Activated CD4-positive, alpha-beta T cell treated with anti-CD3 and anti-CD28 coated beads, Interleukin-10, Interleukin-2, amounts not matched to agents 100 ng/mL and 50 ng/mL, durations not matched to agents 16 hours and 8 hours (primary cell): ENCODE measurements at places on chromosomes 5 and 9.

DNA sequence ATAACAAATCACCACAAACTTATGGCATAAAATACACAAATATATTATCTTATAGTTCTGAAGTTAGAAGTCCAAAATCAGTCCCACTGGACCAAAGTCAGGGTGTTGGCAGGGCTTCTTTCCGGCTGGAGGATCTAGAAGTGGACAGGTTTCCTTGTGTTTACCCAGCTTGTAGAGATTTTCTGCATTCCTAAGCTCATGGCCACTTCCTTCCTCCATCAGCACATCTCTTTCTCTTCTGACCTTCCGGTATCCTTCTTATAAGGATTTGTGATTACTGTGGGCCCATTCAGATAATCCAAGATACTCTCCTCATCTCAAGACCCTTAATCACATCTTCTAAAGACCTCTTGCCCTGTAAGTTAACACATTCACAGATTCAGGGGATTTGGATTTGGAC lies 97.6 kb downstream of the RAB3C start:
- DNase-seq = no peak

DNA sequence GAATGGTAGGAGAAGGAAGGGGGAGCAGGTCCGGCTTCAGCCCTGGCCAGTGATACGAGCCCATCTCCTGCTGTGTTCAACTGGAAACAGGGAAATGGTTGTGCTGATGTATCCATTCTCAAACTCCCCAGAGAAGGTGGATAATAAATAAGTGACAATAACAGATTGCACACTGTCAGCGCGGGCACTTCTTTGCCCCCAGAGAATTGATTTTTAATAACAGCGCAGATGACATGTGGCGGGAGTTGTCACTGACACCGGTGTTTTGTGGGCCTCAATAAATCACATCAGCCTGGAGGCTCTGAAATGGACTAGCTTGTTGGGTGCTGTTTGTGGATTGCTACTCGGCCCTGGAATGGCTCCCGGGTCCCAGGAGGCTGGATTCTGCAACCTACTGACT lies 141.4 kb upstream of the PANK3 start:
- no peak for DNase-seq

DNA sequence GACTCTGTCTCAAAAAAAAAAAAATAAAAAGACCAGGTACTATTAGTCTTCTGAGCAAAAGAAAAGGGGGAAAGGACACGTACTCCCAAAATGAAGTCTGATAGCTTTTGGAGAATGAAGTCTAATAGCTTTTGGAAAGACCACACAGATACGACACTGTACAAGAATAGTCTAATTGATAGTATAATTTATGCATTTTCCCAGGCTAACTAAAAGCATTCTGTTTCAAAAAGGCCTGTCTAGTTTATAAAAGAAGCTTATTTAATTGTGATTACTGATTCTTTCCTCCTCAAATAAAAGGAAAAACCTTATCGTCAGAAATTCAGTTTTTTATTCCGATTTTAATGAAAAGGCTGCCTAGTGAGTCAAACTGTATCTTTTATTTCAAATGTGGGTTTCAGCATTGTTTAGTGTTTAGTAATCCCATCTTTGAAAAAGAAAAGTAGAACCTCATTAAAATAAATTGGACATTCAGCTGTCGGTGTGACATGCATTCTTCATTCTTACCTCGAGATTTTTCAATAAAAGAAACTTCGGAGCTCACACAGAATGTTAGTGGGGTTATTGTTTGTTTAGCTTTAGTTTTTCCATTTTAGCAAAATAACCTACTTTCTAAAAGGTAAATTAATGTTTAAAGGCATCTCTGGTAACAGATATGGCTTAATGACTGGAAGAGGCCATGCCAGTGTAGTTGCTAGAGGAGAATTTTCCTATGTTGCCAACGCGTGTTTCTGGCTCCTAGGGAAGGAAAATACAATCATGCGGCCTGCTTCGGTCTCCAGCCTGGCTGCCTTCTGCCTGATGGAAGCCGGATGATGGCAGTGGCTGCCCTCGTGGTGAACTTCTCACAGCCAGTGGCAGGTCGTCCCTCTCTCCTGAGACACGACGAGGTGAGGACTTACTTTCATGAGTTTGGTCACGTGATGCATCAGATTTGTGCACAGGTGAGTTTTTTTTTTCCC lies 70.0 kb downstream of the NLN start:
- no peak for DNase-seq

- no peak for DNase-seq
These were observed 140.1 kb upstream of the MOCS2 start for GRCh38 chr5:53249529-53250200.

DNA sequence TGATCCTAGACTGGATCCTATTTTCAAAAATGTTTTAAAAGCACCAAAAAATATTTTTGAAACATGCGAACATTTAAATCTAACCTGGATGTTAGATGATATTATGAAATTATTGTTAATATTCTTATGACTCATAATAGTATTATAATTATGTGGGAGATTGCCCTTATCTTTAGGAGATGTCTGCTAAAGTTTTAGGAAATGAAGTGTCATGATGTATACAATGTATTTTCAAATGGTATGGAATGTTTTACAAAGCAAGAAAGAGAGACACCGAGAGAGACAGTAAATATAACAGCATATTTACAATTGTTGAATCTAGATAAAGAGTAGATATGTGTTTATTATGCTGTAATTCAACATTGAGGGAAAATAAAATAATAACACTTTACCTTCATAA lies 455.9 kb downstream of the ACTL7B start:
- DNase-seq = no peak

DNA sequence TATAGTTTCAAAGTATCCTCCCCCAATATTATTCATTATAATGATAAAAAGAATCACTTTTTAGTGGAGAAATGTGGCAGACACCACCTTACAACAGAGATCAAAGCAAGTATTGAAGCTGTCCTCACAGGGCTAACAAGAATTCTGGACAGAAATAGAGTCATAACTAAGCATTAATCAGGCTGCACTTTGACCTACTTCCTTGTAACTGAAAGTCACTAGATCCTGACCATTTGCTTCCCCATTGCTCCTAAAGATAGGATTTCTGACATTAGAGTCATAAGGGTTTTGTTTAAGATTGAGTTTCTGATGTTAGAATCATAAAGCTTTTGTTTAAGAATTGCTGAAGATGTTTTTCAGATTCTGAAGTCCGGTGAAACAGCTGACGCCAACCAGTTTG lies 159.7 kb downstream of the ATP10B start:
- DNase-seq = no peak

GRCh38 chr5:74030821-74031220 lies 404.8 kb downstream of the ARHGEF28 start:
- DNase-seq = no peak

GRCh38 chr5:79886925-79887655 lies 104.0 kb downstream of the MTX3 start:
- DNase-seq = no peak

DNA sequence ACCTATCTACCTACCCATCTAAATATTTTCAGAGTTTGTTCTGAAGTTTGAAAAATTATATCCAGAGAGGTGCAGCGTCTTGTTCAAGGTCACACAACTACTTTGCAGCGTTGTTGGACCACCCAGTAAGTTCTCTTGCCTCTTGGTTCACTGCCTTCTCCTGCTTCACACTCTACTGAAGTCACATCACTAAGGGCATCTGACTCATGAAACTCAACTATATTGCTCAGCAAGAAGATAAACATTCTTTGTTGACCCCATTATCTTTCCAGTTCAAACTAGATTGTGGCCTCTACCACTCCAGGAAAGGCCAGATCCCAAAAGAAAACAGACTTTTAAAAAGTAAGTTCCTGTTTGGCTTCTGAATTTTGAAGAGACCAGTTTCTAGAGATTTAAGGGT lies 326.9 kb downstream of the SLIT3 start:
- DNase-seq = no peak

- peak; percentile 46 for DNase-seq
These were observed 88.9 kb downstream of the CDK5RAP2 start for GRCh38 chr9:120490888-120491595.

- no peak for DNase-seq
These were observed 2068.7 kb downstream of the MAT2B start for GRCh38 chr5:165574100-165574499.

GRCh38 chr5:1666812-1667588 lies 132.6 kb downstream of the MRPL36 start:
- DNase-seq = peak; percentile 56

DNA sequence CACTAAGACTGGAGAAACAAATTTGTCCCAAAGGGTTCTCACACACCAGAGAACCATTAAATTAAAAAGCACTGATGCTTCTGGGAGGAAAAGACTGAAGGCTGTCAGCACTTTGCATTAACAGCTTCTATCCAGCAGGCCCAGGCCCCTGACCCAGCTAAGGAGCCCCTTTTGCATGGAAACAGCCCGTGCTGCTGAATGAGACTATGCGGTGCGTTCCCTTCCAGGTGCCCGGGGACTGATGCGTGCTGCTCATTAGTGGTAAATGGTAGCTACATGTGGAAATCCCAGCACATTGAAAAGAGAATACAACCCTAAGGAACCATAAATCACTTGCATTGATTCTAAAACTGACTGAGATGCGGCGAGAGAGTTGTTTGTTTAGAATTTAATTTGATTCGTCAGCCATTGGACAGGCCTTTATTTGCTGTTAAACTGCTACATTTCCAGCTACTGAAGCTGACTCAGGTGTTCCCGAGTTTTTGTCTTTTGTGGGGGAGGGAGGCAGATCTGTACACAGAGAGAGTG lies 351.0 kb upstream of the SLC24A2 start:
- DNase-seq = no peak

- peak; percentile 66 for DNase-seq
These were observed 39.0 kb upstream of the DMXL1 start for GRCh38 chr5:119031905-119032304.

- DNase-seq = peak; percentile 67
These were observed 31.4 kb upstream of the BRD3 start for GRCh38 chr9:134099123-134099761.

DNA sequence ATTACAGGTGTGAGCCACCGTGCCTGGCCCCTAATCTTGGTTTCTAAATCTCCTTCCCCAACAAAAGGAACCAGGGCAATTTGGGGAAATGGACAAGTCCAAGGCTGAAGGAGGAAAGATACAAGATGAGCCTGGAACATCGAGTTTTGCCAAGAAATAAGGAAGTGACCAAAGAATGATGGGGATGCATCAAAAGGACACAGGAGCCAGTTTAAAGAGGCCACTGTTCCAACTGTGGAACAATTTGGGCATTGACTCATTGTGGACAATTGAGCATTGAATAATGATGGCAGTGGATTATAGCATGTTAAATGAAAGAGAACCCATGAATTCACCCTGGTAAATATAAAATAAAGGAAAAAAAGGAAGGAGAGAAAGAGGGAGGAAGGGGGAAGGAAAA lies 47.5 kb downstream of the DUSP1 start:
- no peak for DNase-seq

DNA sequence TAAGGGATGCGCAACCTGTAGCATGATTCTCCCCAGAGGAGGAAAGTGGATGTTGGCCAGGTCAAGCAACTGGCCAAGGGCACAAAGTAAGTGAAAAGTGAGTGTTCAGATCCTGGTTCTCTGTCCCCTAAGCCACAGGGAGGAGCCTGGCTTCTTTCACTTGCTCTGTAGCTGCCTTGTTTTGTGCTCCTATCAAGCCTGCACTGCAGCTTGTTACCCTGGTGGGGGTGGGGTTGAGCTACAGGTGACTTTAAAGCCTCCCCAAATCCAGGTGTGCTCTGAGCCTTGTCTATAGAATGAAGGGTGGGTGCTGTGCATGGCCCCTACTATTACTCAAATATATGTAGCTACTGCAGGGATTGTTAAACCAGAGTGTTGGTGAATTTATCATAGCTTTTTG lies 32.9 kb downstream of the RALGPS1 start:
- peak; percentile 10 for DNase-seq

- no peak for DNase-seq
These were observed 41.4 kb upstream of the LRRC14B start for GRCh38 chr5:149745-150485.

- DNase-seq = no peak
These were observed 42.8 kb downstream of the NFIB start for GRCh38 chr9:14271093-14271673.

DNA sequence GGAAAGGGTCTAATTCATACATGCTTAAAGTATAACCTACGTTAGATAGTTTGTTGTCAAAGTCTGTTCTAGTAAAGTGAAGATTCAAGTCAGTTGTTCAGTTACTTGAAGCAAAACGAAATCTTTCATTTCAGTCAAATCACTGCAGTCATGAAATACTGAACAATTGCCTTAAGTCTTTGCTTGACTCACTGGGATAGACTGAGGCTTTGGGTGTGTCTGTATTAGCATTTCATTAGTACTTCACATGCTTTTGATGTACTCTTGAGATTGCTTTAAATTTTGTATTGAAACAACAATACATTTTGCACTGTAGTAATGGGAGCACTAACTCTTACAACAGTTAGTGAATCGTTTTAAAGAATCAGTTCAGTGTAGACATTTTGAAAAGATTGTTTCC lies 4.0 kb upstream of the CMYA5 start:
- DNase-seq = no peak

- DNase-seq = no peak
These were observed 33.3 kb downstream of the CD180 start for GRCh38 chr5:67163231-67163756.

DNA sequence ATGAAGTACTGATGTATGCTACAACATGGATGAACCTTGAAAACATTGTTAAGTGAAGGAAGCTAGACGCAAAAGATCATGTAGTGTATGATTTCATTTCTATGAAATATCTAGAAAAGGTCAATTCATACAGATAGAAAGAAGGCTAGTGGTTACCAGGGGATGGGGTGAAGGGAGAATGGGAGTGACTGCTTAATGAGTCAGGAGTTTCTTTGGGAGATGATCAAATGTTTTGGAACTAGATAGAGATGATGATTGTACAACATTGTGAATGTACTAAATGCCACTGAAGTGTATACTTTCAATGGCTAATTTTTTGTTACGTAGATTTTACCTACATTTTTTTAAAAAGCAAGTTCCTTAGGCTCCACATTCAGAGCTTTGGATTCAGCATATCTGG lies 14.9 kb upstream of the DELE1 start:
- DNase-seq = no peak

- no peak for DNase-seq
These were observed at the start of gene TLR4 for GRCh38 chr9:117704024-117704575. Gene TLR4 (plus strand): TSS chr9:117704403. CDS start chr9:117704473, 70 bp downstream.

GRCh38 chr5:164170814-164171213 lies 665.4 kb downstream of the MAT2B start:
- no peak for DNase-seq
